HFFc6 (cell line): ENCODE measurements at places on chromosomes 3 and 15.

GRCh38 chr15:72737061-72737460 is 46.5 kb downstream of the ADPGK start:
- H3K36me3 ChIP-seq: peaks cover 38% of the 10 kb centered on the region
- H3K4me1 ChIP-seq: peaks cover 21% of the 10 kb centered on the region
- H3K27ac ChIP-seq: peak overlapping the region; percentile 34; the same call in 1 of the 2 replicates
- no peak overlapping the region for H3K4me3 ChIP-seq
- no peak for DNase-seq

- DNase-seq: no peak
- no peak overlapping the region for H3K27ac ChIP-seq
- no peak overlapping the region for H3K4me3 ChIP-seq
- peaks cover 6% of the 10 kb centered on the region; the same call in 1 of the 2 replicates for H3K4me1 ChIP-seq
Observed at GRCh38 chr3:71956069-71956340, 171.1 kb upstream of the PROK2 start.

GRCh38 chr3:171363202-171363601 is 97.0 kb downstream of the TNIK start:
- peaks cover 4% of the 10 kb centered on the region; the same call in 1 of the 2 replicates for H3K36me3 ChIP-seq
- no peaks in the 10 kb centered on the region for H3K27me3 ChIP-seq
- peaks cover 11% of the 10 kb centered on the region for H3K4me1 ChIP-seq

DNA sequence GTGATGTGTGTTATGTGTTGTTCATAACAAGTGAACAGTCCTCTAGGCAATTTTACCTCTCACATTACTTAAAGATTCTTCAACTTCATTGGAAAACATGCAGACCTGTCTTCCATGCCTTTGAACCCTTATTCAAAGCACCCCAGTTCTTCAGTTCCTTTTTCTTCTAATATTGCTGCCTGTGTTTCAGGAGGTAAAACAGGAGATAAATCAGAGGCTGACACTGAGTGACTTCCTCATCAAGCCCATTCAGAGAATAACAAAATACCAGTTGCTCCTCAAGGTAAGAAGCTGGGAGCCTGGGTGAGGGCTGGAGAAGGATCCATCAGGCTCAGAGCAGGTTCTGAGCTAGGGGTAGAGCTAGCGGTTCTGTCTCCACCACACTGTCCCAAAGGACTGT is 71.1 kb upstream of the UMPS start:
- H3K4me3 ChIP-seq: no peak overlapping the region
- H3K27me3 ChIP-seq: peaks cover 22% of the 10 kb centered on the region
- H3K36me3 ChIP-seq: no peaks in the 10 kb centered on the region
- H3K27ac ChIP-seq: no peak overlapping the region
- DNase-seq: no peak
